ENCODE measurements at places on chromosomes 1 and 21.

DNA sequence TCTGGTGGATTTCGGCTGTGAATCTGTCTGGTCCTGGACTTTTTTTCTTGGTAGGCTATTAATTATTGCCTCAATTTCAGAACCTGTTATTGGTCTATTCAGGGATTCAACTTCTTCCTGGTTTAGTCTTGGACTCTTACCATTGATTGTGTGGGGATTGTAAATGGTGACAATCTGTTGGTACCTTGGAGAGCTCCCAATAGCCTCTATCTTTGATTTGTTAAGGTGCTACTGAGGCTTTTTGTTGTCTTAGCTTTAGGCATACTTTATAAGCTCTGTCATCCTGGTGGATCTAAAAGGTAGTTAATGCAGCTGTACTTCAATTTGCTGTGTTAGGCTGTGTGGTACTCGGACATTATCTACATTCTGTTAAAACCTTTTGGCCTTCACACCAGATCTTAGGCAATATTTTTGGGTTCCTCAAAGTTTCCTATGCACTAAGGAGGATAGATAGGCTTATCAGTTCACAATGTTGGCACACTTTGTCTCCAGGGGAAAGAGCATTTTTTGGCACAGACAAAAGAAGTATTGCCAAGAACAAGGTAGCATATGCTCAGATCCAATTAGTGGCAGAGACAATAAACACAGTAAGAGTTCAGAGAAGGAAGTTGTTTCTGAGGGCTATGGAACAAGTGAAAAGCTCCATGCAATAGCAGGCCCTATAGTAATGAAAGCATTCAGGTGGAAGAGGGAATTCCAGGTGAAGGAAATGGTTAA lies 230.4 kb downstream of the PDE4B start:
- DNase-seq = no peak

DNA sequence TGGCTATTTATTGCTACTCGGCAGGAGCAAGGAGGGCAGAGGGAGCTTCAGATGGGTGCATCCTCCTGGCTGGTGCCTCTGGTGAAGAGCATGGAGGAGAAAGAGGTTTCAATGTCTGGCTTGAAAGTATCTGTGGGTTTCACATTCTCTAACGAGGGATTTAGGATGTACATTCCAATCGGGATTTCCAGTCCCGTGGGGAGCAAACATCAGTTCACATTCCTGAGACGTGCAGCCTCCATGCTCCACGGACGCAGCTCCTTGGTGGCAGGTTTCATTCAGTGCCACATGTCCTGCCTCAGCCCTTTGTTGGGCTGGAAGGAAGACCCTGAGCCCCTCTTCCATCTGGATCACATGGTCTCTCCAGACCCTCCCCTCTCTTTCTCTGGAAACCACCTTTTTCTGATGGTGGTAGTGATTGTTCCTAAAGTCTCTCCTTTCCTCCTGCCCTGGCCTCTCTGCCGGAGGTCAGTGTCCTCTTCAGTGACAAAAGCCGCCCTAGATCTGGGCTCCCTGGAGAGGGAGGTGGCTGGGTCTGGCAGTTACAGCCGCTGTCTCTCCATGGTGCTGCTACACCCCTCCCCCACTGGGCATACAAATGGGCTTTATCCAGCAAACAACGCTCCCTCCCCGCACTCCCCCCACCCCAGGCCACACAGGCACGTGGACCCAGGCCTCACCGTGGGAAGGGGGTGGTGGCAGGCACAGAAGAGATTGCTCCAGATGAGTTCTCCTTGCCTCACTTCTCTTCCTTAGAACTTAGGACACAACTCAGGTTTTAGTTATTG lies 826 bp upstream of the CA14 start:
- no peak for DNase-seq

DNA sequence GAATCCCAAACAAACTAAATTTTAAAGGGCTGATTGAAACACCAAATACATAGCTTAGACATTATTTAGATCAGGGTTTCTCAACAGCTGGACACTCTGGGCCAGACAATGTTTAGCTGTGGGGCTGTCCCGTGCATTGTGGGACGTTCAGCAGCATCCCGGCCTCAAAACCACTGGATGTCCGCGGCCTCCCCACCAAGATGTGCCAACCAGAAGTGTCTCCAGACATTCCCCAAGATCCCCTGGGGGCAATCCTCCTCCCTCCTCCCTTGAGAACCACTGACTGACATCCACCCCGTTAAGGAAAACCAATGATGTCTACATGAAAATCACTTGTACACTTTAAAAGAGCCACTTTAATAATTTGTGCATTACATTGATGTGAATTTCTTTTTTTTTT lies 38.4 kb downstream of the CLSTN1 start:
- no peak for DNase-seq

DNA sequence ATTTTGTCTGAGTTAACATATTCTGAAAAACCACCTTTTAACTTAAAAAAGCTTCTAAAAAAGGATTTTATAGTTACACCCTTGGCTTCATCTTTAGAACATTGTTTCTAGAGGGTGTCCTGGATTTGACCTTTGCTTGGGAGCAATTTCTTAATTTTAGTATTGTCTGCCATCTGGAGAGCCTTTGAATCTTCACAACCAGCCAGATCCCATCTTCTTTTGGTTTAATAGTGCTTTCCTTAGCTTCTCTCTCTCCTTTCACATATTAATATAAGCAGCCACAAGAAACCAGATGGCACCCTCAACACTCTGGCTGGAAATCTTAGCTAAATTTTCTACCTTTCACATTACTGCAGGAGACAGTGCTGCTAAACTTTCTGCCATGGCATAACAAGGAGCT lies 76.5 kb upstream of the TSPAN2 start:
- no peak for DNase-seq

- DNase-seq = peak; percentile 47
Observed at GRCh38 chr1:160675641-160676410, 29.0 kb upstream of the SLAMF1 start.

GRCh38 chr1:59258412-59259032 lies 38.4 kb upstream of the FGGY start:
- no peak for DNase-seq

DNA sequence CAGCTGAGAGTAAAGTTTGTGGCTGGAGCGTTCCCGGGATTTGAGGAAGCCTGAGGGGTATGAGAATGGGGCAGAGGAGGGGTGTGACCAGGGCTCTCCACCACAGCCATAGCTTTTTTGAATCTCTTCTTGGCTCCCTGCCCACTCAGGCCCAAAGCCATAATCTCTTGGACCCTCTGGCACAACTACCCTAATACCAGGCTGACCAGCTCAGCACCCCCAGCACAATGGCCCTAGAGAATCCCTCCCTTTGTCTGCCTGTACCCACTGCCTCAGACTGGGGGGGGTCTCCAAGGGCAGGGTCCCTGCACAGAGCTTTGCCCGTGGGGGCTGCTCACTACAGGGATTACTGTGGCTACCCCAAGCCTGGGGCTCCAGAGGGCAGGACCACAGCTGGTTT lies 7.5 kb downstream of the DENND4B start:
- no peak for DNase-seq

DNA sequence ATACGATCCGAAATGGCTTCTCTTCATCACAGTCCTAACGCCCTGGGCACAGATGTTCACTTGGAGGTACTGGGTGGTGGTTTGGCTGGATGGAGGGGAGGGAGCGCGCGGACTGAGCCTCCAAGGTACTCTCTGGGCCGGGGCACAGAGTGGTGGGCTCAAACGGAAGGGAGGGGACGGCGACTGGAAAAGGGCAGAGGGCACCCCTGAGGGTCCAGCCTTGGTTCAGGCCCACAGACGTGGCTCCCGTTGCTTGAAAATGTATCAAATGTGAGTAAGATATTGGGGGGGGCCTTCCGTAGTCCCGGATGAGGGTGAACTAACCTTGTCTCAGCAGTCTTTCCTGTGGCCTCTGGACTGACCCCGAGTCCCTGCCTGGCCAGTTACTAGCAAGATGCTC lies 463 bp downstream of the IL12RB2 start:
- DNase-seq = no peak

DNA sequence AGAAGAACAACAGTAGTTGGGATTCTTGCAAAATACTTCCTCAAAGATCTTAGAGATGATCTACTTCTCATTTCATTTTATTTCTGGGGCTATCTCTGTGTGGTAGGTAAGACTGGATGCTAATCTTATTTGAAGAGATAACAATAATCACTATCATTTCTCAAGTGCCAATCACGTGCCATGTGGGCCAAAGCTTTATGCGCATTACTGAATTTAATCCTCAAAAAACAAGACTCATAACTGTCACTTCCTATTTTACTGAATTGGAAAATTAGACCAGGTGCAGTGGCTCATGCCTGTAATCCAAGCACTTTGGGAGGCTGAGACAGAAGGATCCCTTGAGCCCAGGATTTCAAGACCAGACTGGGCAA lies 121.7 kb downstream of the KCNN3 start:
- no peak for DNase-seq

- no peak for DNase-seq
Observed at GRCh38 chr21:41477641-41478318, 30.2 kb downstream of the TMPRSS2 start.

GRCh38 chr1:214537219-214537618 lies 14.2 kb downstream of the PTPN14 start:
- DNase-seq = no peak

DNA sequence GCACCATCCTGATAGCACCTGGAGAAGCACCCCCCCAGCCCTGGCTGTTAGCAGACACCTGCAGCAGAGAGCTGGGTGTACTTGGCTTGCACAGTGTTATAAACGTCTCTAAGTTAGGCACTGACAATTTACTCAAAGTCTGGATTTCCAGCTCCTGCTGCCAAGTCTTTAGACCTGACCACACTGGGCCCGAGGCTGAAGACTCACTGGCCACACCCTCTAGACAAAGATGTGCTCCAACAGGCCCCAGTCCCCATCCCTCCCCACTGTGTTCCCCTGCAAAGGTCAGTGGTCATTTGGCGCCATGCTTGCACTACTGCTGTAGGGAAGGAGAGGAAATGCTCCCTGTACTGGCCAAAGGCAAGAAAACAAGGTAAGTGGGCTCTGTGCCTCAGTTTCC lies 31.1 kb downstream of the PADI6 start:
- no peak for DNase-seq

All from activated T-helper 1 cell treated with Interleukin-2 at 50 U/mL for 16 hours (primary cell).